ENCODE measurements at places on chromosomes 3 and 15.
A peak's percentile ranks its signal among the peaks of the same experiment; 100 is the strongest.

DNA sequence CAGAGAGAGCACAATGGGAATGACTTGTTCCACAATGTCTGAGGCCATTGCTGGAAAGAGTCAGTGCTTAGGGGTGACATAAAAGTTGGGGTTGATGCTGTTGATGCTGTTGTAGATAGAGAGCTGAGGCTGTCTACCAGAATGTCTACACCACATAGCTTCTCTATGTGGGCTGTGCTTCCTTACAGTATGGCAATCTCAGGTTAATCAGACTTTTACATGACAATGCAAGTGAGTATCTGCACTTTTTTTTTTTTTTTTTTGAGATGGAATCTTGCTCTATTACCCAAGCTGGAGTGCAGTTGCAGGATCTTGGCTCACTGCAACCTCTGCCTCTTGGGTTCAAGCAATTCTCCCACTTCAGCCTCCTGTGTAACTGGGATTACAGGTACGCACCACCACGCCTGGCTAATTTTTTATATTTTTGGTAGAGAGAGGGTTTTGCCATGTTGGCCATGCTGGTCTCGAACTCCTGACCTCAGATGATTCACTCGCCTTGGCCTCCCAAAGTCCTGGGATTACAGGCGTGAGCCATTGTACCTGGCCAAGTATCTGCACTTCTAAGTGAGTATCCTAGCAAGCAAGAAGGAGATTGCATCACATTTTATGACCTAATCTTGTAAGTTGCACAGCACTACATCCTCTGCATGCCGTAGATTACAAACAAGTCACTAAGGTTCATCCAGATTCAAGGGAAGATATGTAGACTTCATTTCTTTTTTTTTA is 28.7 kb downstream of the DLEC1 start:
- no peak for DNase-seq

- DNase-seq = no peak
Measured at GRCh38 chr3:12512534-12513118, 28.3 kb downstream of the TSEN2 start.

DNA sequence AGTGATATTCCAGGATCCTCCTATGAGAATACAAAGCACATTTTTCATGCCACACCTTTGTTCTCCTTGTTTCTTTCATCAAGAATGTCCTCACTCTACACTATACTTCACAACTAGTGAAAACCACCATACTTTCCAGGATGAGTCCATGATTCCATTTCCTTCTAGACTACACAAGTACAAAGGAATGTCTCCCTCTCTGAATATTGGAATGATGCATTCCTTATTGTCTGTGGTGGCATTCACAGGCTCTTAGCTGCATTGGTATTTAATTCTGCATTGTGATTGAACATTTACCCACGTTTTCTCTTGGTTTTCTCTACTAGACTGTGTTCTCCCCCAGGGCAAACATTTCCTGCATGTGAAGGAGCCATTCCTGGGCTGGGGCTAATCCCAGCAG is 217.5 kb downstream of the RAP2B start:
- DNase-seq = no peak

GRCh38 chr3:133208184-133208583 is 170.0 kb downstream of the TMEM108 start:
- no peak for DNase-seq

DNA sequence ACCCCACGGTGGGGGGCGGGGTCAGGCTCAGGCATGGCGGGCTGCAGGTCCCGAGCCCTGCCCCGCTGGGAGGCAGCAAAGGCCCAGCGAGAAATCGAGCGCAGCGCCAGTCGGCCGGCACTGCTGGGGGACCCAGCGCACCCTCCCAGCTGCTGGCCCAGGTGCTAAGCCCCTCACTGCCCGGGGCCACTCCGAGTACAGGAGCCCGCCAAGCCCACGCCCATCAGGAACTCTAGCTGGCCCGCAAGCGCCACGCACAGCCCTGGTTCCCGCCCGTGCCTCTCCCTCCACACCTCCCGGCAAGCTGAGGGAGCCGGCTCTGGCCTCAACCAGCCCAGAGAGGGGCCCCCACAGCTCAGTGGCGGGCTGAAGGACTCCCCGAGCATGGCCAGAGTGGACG is 29.2 kb downstream of the SCAPER start:
- no peak for DNase-seq

DNA sequence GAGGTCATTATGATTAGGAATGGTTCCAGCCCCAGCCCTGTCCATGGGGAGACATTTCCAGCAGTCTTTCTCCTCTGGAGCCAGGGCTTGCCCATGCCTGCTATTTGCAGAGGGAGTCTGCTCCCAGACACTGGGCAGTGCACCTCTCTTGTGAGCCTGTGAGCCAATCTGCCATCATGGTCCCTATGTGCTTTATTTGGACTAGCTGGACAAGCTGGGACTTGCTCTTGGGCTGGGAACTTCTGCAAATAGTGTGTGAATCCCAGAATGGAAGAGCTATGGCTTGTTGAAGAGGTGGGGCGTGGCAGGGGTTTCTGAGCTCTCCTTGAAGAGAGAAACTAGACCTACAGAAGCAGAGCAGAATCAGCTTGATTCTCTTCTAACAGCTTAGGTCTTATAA is 53.7 kb upstream of the KY start:
- no peak for DNase-seq

- DNase-seq = no peak
Measured at GRCh38 chr3:139597947-139598346, 58.4 kb upstream of the RBP1 start.

- DNase-seq = no peak
Measured at GRCh38 chr3:43035801-43036365, 56.8 kb downstream of the GASK1A start.

- DNase-seq = peak; percentile 9
Measured at GRCh38 chr3:100710261-100710968, 1.1 kb downstream of the TFG start.

DNA sequence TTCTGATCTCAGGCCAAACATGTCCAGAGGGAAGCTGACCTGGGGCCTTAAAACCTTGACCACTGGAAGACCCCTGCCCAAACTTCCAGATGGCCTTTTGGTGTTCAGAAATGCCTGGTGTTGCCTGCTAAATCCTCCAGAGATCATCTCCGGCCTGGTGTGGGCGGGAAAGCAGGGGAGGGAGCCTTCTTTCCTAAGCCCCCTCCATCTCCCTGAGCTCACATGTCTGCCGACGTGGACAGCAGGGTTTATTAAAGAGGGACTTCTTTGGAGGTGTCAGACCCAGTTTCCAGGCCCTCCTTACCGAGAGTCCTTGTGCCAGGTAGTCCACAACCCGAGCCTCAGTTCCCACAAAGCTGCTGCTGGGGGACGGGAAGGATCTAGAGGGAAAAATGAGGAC is 55.9 kb upstream of the SLC6A1 start:
- no peak for DNase-seq

DNA sequence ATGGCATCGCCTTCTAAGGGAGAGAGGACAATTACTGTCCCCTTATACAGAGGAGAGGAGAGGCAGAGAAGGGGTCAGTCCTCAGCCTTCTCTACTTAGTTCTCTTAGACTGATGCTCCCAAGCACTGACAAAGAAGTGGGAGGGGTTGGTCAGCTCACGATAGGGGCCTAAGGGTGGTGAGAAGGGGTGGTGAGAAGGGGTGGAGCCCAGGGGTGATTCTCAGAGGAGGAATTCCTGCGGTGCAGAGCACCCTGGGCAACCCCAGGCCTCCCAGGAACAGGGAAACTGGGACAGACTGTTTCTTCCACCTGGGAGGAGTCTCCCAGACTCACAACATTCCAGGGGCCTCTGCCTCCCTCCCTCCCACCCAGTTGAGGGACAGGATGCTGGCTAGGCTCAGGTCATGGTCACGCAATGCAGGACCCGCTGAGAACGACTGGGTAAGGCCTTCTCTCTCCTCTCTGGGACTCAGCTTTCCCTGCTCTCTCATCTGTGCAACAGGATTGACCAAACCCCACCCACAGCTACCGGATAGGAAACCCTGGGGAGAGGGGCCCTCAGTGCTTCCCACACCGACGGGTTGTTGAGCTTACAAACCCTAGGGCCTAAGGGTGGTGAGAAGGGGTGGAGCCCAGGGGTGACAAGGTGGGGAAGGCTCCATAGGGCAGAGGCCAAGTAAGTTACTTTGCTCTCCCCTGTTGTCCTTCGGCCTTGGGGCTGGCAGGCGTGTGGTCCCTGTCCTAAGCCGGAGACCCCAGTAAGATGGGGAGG is 1.5 kb downstream of the TPRA1 start:
- DNase-seq = no peak

- DNase-seq = no peak
Measured at GRCh38 chr3:76965122-76965725, 74.7 kb upstream of the ROBO2 start.

DNA sequence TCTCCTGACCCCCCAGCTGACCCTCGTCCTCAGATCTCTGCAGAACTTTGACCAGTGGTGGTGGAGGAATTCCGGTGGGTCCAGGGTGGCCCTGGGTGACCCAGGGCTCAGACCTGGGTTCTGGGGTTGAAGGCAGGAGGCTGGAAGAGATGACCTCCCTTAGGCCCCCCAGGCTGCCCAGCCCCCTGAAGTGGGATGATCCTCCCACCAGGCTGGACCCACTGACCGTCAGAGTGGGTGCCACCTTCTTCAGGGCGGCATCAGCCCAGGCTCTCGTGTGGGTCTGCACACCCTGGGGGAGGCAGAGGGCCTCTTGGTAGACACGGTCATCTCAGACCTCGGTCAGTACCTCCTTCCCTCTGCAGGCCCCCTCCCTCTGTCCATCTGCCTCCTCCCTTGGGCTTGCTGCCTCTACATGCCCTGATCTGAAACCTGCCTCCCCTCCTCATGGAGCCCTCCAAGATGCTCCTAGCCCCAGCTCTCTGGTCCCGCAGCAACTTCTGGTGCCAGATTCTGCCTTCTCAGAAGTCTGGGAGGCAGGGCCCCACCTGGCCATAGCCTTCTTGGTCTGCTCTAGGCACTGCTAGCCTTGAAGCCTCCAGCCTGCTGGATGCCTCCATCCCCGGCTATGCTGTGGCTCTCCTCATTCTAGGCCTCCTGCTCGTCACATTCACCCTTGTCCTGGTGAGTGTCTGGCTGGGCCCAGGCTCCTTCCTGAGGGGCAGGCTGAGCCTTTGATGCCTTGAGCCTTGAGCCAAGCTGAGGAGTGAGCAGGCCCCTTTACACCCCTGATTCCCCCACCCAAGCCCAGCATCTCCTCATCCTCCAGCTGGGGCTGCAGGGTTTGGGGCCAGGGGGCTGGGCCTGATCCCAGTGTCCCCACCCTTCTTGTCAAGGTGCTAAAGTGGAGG is 49.1 kb upstream of the CSPG4 start:
- no peak for DNase-seq

- no peak for DNase-seq
Measured at GRCh38 chr3:55486101-55486856, 827 bp downstream of the WNT5A start.

DNA sequence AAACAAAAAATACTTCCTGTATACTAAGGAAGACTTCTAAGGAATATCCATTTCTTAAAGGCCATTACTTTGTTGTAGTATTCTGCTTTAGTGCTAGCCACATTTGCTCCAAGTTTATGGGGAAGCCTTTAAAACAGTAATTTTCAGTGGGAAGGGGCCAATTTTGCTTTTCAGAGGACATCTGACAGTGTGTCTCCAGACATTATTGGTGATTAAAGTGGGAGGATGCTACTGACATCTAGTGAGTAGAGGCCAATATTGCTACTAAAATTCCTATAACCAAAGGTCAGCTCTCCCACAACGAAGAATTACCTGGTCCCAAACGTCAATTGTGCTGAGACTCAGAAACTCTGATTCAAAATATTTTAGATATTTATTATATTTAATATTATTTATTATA is 24.8 kb downstream of the SLC28A2 start:
- peak; percentile 72 for DNase-seq
